Mesothelial cell of epicardium (in vitro differentiated cells): ENCODE measurements at places on chromosomes 3 and 15.

GRCh38 chr15:27025481-27025966 is 54.5 kb downstream of the GABRG3 start:
- no peak for DNase-seq

DNA sequence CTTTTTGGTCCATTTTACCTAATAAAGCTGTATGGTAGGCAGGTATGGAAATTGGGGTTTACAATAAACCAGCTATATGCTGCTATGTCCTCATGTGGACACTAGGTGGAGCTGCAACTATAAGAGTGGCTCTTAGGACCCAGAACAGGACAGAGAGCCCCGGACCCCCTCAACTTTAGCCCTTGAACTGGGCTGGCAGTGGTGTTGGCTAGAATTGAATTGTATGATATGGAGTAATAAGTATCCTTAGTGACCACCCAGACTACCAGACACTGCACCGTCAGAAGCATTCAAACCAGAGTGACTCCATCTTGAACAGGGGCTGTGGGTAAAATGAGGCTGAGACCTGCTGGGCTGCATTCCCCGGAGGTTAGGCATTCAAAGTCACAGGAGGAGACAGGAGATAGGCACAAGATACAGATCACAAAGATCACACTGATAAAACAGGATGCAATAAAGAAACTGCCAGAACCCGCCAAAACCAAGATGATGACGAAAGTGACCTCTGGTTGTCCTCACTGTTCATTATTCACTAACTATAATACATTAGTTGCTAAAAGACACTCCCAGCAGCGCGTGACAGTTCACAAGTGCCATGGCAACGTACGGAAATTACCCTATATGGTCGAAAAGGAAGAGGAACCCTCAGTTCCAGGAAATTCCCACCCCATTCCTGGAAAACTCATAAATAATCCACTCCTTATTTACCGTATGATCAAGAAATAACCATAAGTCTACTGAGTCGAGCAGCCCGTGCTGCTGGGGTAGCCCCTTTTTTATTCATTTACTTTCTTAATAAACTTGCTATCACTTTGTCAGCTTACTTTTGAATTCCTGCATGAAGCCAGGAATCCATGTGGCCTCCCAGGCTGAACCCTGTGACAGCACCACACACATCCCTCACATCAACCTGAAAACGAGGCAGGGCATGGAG is 68.7 kb upstream of the BLM start:
- no peak for DNase-seq

DNA sequence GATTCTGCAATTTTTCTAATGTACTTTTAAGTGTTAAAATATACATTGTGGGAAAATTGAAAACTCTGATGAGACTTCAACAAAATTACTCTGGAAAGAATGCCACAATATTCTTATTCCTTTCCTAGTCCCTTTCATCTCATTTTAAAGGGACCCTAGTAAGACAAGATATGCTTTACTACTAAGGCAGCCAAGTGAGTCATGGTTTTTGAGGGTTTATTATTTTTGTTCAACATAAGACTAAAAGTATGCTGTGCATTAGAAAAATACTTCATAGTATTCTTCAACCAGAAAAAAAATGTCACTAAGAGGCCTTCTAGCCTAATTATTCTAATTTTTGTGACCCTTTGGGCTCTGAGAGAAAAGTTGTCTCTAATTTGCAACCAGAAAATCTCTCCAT is 7.4 kb downstream of the IL12A start:
- DNase-seq = no peak

- DNase-seq = no peak
Measured at GRCh38 chr3:47022641-47023071, 43.2 kb downstream of the NBEAL2 start.

GRCh38 chr3:43499256-43499655 is 122.6 kb downstream of the ANO10 start:
- no peak for DNase-seq
